ENCODE measurements at places on chromosomes 7 and 10. TPM values are rescaled to one million over a fixed set of nuclear protein-coding genes. Genes with fewer than 3 reads are reported as not detected.

Gene MRC1
- 1.0 TPM for polyA plus RNA-seq

Gene NET1
- polyA plus RNA-seq = 41.5 TPM

Gene TCAF2
- polyA plus RNA-seq = 4.4 TPM

Gene TMEM225B
- polyA plus RNA-seq = 0.66 TPM

Gene CDK13
- 23.4 TPM for polyA plus RNA-seq

Gene CPVL
- 9.5 TPM for polyA plus RNA-seq

Gene CWF19L1
- 11.5 TPM for polyA plus RNA-seq

Gene PRXL2A
- polyA plus RNA-seq = 47.3 TPM

Gene ZNF804B
- polyA plus RNA-seq = not detected

Gene NPY4R
- polyA plus RNA-seq = 0.10 TPM

Gene ANKRD61
- not detected for polyA plus RNA-seq

Gene SFTPA1
- polyA plus RNA-seq = 0.57 TPM
